ENCODE measurements at places on chromosomes 2 and 18. TPM values are rescaled to one million over a fixed set of nuclear protein-coding genes. Genes with fewer than 3 reads are reported as not detected.

- no peak for DNase-seq
These were observed 49.3 kb upstream of the MCM6 start for GRCh38 chr2:135925571-135925970.

GRCh38 chr2:223669453-223670225, 67.5 kb upstream of the SCG2 start:
- DNase-seq = no peak

- no peak for DNase-seq
These were observed 99.3 kb downstream of the SPTBN1 start for GRCh38 chr2:54555318-54555837.

Gene MFF
- total RNA-seq = 112 TPM

DNA sequence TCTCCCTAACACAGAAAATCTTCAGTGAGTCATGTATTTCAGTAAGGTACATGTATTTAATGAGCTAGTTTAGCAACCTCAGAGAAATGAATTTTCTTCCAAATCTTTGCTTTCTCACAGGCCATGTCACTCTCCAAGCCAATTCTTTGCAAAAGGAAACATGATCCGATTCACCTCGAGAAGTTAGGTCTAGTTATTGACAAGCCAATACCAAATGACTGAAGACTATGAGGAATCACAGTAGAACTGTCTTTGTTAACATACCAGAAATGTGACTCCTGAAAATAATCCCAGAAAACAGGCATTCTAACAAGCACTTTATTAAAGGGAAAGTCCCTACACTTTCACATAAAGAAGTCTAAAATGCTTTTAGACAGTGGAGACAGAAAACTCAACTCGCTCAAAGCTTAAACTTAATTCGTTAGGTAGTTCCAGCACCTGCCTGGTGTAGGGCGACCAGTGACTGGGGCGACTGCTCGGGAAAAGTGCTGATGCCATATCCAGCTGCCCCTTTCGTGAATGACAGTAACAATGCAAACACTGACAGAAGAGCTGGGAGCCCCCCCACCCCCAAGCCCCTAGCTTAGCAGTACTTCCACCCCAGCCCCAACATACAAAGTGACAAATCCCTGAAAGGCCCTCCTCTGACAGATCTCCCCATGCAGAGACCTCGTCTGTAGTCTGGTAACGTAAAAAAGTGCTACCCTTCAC, 1.8 kb downstream of the MEMO1 start:
- peak; percentile 19 for DNase-seq

GRCh38 chr2:224579411-224579810, 5.8 kb downstream of the CUL3 start:
- DNase-seq = no peak

Gene PLEKHH2
- 6.7 TPM for total RNA-seq

- no peak for DNase-seq
These were observed 183.6 kb downstream of the DCC start for GRCh38 chr18:52523566-52523965.

DNA sequence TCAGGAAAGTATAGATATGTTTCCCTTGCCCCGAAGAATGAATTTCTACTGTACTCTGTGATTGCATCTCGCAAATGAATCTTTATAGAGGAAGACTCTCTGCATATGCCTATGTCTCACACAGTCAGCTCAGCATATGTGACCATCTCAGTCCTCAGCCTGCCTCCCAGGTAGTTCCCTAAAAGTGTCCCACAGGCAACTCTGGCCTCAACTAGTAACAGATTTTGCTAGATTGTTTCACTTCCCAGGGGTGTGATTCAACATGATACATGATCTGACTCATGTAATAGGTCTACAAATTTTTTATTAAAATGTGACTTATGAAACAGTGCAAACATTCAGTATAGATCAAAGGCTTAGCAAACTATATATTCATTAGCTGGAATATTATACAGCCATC, 296.6 kb upstream of the CRIM1 start:
- no peak for DNase-seq

Gene ADGRF3
- total RNA-seq = 0.38 TPM

DNA sequence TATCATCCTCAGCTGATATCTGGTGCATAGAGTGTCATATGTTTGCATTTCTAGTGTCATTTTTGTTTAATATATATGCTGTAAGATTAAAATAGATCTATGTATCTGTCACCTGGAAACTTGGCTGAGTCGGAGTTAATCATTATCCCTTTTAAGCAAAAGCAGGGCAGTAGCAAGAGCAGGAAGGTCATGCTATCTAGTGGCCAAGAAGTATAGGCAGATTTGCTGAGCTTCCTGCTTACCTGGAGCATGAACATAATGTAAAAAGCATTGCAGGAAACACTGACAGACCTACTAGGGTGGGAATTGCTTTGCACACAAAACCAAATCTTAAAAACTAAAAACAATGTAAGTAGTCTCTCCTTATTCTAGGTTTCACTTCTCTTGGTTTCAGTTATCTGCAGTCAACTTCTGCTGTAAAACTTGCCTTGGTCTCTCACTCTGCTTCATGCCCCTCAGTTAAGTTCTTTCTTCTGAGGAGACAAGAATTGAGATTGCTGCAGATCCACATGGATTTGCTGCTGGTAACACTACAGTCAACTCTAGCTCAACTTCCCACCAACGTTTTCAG, 295.3 kb downstream of the CDH7 start:
- peak; percentile 15 for DNase-seq

GRCh38 chr2:11563784-11564666, 30.2 kb downstream of the GREB1 start:
- no peak for DNase-seq

DNA sequence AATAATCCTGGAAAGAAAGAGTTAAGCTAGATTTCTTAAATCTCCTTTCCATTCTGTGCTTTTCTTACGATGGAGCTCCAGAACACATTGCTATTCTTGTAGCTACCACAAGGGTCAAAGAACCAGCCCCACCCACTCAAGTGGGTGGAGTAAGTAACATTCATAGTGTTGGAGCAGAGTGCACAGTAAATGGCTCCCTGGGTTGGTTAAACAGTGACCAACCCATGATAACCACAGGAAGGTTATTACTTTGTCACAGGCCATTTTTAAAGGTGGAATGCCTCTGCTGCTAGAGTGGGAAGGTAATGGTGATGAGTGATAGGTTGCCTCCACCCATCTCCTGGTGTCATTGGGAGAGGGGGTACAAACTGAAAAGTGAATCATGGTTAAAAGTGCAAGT, 13.9 kb downstream of the ARPC2 start:
- peak; percentile 37 for DNase-seq

DNA sequence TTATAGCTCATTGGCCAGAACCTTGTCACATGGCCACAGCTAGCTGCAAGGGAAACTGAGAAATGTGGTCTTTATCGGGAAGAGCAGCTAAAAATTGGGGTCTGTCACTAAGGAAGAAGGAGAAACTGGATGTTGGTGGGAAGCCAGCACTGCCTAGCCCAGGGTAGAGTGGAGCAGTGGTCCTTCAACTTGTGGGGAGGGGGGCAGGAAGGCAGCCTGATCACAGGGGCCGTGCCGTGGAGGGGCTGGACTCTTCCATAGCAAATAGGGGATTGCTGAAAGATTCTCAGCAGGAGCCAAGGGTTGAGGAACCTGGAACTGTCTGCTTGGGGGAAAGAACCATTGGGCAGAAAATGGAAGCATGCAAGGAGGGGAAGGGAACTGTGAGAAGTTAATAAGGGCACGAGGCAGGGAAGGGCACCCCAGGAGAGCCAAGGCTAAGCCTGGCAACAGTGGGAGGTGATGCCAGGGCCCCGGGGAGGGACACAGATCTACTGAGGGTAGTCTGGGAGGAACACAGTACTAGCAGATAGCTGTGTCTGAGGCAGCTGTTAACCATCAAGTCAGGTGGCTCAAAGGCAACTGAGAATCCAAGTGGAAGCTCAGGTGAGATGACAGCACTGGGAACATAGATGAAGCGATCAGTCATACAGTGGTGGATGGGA, 5.9 kb upstream of the NEURL3 start:
- no peak for DNase-seq

Gene PRSS56
- not detected for total RNA-seq

Gene ASXL3
- total RNA-seq = 2.6 TPM

DNA sequence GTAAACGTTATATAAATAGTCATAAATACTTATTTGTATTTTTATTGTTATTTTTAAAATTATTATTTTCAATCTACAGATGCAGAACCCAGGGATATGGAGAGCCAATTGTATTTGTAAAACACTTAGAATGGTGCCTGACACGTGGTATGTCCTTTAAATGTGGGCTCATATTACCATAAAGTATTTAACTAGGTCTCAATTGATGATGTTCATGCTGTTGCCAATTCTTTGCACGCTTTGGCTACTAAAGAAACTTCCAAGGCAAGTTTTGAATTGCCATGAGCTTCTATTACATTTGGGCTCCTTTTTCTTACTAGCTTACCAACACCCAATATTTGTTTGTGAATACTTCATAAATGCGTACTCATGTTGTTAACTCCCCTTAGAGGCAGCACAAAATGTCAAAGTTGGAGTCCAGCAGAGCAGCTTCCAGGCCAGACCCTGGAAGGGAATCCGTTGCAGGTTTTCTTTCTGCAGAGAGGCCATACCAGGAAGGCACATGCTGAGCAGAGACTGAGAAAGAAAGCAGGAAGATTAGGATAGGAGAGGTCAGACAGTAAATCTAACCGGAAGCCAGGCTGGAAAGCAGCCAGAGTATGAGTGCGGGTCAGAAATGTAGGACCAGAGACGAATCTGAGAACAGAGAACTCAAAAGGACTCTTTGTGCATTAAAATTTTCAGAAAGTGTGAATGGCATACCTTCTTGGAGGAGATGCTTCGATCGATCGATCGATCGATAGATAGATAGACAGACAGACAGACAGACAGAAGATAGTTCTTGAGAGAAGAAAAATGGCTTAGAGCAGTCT, 4.2 kb upstream of the NOSTRIN start:
- DNase-seq = peak; percentile 75
